DND-41 (cell line): ENCODE measurements at places on chromosomes 1 and 21.

DNA sequence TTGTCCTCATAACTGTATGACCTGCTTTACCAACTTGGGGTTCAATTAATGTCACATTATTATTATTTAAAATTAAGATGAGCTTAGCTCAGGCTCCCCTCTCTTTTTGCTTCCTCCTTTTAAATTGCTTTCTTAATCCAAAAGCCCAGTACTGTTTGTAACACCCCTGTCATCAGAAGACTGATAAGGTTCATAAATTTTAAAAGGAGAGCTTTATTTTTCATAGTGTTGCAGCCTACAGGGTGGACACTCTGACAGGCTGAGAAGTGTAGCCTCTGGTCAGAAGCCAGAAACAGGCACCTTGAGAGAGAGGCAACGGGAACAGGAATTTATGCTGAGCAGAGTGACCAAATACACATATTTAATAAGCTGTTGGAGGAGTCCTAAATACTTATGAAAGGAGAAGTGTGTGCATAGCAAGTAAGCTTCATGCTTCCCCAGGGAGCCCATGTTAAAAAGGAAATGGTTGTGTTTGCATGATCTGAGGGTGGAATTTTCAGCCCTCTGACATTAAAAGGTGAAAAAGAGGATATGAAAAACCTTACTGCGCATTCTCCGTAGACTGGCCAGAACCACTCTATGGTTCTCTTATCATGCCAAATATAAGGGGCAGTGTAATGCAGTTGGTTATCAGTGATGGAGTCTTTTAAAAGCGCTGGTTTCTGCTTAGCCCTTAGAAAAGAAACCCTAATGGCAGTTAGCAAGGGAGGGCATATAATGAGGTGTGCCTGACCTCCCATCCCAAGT is 30.5 kb upstream of the FGGY start:
- no peak for DNase-seq

GRCh38 chr1:12220890-12221289 is 8.9 kb upstream of the VPS13D start:
- no peak for DNase-seq

DNA sequence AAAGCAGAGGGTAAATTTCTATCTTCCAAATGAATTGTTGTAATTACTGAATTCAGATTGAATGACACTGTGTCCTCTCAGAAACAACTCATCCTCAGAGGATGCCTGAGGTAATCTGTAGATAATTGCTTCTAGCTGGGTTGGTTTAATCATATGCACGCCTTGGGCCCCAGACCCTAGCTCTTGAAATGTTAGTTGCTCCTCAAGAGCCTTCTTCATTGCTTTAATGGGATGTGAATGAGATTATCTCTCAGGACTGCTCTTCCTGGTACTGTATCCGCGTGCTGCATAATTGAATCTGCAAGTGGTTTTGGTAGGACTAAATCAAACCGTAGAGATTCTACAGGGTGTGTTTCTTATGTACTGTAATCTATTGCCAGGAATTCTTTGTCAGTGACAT is 569.3 kb upstream of the NEGR1 start:
- no peak for DNase-seq

GRCh38 chr1:93980320-93981273 is 71.4 kb upstream of the GCLM start:
- DNase-seq, result peak; percentile 21

DNA sequence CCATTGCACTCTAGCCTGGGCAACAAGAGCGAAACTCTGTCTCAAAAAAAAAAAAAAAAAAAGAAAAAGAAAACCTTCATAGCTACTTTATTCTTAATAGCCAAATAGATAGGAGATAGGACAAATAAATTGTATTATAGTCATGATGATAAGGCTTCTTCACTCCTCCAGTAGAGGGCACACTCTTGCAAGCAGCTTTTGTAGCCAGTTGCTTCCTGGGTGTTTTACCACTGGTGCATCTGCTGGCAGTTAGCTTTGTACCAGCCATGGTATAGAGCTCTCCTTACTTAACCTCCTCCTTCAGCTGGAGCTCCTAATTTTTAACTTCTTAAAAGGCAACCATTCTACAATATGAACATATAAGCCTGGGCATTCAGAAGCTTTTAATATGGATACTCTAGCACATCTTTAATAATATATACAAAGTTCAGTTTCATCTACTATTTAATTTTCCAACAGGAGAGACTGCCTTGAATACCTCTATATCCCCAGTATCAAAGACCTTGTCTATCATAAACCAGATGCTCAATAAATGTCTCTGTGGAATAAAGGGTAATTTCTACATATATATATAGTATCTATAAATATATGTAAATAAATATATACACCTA is 35.8 kb downstream of the EVI5 start:
- peak; percentile 64 for DNase-seq

- DNase-seq, result peak; percentile 15
Measured at GRCh38 chr1:8945568-8945967, at the start of gene CA6. Gene CA6 (plus strand): TSS chr1:8945868. CDS start chr1:8945887, 19 bp downstream.

DNA sequence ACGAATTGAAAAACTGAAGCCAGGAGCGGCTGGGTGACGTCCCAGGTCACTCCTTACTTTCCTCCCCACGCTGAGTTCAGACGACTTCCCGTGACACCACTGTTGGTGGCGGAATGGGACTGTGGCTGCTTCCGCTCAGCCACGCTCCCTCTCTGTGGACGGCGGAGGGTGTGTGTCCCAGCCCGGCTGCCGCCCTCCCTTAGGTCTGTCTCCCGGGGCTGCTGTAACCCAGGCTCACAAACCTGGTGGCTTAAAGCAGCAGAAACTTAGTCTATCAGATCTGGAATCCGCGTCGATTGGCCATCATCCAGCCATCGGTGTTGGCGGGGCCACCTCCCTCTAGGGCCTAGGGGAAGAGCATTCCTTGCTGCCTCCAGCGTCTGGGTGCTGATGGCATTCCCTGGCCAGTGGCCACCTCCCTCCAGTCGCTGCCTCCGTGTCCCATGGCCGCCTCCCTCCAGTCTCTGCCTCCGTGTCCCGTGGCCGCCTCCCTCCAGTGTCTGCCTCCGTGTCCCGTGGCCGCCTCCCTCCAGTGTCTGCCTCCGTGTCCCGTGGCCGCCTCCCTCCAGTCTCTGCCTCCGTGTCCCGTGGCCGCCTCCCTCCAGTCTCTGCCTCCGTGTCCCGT is 17.5 kb downstream of the TRPM2 start:
- no peak for DNase-seq

DNA sequence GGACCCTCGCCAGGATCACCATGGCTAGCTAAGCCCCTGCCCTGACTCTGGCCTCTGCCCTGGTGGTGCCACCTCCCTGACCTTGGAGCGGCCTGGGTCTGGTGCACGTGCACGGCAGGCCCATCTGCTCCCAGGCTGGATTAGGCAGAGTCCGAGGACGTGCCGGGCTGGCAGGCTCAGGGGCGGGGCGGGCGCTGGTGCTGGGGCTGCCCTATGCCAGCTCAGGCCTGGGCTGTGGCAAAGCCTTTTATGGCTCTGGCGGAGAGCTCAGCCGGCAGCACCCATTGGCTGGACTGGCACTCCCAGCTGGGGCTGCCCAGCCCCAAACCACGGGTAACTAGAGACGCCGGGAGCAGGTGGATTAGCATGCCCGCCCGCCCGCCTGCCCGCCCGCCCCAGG is 17.1 kb upstream of the EDN2 start:
- no peak for DNase-seq

DNA sequence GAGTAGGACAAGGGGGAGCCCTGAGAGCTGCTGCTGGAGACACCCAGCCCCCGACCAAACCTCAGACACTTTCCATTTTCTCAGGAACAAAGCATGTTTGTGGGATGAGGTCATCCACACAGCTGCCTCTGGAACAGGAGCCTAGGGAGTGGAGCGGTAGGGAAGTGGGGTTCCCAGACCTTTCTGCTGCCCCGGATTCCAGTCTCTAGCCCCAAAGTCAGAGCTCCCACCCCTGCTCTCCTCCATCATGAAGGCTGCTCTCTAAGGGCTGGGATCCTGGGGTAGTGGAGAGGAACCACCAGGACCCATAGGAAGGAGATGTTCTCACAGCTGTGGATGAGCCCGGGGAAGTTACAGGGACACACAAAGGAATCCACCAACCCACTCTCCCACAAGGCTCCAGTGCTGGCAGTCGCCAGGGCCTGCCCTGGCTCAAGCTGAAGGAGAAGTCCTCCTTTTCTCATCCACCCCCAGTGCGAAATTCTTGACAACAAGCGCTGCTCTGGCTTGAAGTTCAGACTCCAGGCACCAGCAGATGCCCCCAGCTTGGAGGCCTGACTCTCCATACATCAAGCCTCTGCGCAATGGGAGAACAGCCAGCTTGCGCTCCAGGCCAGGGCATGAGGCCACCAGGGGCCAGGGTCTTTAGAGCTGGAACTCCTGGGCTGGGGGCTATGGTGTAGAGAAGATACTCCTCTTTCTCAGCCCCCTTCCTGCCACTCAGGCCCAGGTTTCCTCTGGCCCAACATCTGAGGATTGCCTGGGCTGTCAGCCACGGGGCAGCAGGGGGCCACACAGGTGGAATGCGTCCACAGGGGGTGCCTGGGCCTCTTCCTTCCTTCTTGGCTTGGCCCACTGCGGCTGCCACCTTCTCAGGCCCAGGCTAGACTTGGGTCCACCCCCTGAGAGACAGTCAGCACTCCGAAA is 4.5 kb downstream of the FHL3 start:
- DNase-seq, result no peak

DNA sequence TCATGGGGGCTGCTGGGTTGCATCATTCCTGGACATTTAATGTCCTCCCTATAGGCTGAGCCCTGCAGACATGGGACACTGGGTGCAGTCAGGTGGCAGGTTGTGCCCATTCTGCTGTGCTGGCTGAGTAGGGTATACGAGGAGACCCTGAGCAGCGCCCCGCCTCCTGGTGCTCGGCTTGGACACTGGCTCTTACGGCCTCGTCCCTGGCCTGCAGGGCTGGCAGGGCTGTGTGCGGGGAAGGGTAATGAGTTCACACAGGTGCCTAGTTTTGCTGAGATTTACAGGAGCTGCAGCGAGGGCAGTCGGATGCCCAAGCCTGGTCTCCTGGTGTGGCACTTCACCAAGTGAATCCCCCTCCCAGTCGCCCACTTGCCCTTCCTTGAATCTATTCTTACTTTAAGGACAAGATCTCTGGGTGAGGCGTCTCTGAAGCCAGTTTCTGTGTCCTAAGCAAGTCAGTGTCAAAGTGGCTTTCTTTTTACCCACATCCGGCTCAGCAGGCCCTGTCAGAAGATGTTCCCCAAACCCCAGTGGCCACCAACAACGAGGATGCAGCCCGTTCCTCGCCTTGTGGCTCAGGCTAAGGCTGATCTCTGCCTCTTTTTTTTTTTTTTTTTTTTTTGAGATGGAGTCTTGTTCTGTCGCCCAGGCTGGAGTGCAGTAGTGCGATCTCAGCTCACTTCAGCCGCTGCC is 73.2 kb downstream of the MAN1C1 start:
- peak; percentile 48 for DNase-seq

- DNase-seq, result no peak
Measured at GRCh38 chr21:42409366-42409765, 5.7 kb downstream of the UBASH3A start.
